Left ventricle myocardium superior (tissue), 1 donor: ENCODE measurements at places on chromosomes 12 and 14.

GRCh38 chr12:89029961-89030360, 322.3 kb downstream of the DUSP6 start:
- DNase-seq: no peak

DNA sequence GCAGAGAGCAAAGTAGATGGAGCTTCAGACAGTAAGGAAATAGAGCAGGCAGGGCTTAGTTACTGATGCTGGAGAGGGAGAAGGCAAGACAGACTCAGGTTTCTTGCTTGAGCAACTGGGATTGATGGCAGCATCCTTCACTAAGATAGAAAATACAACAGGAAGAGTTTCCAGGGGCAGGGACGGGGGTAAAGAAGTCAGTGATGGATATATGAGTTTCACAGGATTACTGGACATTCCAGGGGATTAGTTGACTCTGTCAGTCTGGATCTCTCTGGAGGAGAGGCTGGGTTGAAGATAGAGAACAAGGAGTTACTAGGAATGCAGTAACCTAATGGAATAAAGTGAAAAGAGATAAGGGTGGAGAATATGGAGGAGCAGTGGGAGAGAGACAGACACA, 74.5 kb upstream of the ATF1 start:
- DNase-seq: no peak

- no peak for DNase-seq
These were observed 69.4 kb downstream of the SRGAP1 start for GRCh38 chr12:63913929-63914328.

- no peak for DNase-seq
These were observed 156.8 kb downstream of the GLT1D1 start for GRCh38 chr12:129009833-129010622.

DNA sequence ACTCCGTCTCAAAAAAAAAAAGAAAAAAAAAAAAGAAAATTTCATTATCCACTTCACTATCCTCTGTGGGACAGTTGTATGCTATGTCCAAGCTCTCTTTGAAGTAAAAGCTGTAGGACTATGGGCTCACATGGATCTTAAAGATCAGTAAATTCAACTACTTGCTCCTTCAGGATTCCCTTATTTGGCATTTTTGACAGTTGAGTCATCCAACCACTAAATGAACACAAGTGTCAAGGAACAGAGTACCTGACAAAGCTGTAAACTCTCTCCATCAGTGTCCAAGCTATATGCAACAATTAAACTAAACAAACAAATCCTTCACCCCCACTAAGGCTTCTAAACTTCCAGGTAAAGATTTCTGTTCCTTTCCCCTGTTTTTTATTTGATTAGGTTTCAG, 177.0 kb downstream of the CEP128 start:
- DNase-seq: no peak

GRCh38 chr12:123483602-123484248, 25.8 kb downstream of the SNRNP35 start:
- no peak for DNase-seq
